NCI-H1436 treated with DMSO at 0.1 percent for 48 hours (cell line): ENCODE measurements at places on chromosomes 3 and 15.

- DNase-seq: no peak
Observed at GRCh38 chr3:54094926-54095325, 27.4 kb upstream of the CACNA2D3 start.

DNA sequence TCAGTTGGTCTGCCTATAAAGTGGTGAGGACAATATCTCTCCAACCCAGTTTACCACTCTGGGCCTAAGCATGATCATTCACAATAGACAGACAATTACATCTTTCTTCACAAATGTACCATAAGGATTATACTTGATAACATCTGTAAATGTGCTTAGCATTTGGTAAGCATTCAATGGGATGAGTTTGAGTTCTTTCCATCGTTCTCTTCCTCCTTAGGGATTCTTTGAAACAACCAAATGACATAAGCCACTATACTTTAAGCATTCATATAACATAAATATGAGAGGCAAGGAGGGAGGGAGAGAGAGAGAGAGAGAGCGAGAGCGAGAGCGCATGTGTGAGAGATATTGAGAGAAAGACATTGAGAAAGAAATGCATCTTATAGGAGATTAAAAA lies 303.3 kb upstream of the CBLB start:
- no peak for DNase-seq

- DNase-seq: no peak
Observed at GRCh38 chr3:72446218-72447058, 401.8 kb downstream of the SHQ1 start.

DNA sequence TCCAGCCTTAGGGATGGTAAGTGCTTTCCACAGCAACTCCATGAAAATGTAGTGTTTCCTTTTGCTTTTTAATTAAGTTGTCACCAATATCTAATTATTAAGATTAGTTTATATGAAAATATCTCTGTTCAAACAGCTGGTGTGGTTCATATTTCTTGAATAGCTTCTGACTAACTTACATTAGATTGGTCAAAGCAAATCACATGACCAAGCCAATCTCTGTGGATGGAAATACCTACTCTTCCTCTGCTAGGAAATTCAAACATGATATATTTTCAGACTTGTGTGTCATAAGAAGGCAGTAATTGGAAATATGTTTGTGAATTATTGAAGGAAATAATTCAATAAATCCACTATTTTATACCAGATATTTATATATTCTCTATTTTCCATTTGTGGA lies 54.6 kb upstream of the CADM2 start:
- no peak for DNase-seq

GRCh38 chr15:58340176-58340575 lies 91.6 kb upstream of the LIPC start:
- DNase-seq: no peak

DNA sequence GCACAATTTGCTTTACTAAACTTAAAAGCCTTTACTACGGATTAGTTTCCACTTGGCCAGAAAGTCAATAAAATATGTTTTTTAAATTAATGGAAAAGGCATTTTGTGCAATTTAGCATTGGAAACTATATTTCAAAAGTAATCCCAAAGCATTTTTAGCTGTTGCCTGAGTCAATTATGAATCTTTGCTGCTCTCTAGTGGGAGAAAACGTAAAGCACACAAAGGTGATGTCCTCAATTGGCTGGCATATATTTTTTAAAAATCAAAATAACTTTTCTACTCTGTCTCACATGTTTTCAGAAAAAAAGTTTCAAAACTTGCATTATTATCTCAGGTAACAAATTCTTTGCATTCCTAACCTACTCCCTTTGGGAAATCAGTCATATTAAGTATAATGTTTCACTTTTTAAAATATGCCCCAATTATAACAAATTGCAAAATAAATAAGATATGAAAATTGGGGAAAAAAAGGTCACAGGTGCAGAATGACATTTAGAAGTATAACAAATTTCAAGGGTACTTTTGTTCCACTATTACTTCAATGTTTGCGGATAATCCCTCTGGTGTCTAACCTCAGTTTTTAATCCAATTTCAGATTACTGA lies 47.2 kb upstream of the TEX55 start:
- no peak for DNase-seq

DNA sequence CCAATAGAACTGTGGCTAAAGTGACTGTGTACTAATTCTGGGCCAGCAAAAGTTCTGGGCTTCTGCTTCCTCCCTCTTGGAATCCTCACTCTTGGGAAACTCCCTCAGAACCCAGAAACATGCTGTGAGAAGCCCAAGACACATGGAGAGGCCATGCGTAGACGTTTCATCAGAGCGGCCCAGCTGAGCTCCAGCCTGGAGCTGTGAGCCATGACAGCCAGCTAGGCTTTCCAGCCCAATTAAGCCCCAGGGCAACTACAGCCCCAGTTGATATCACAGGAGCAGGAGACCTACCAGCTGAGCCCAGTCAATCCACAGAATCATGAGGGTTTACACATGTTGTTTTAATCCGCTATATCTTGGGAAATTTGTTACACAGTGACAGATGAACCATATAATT lies 43.6 kb upstream of the CNOT10 start:
- DNase-seq: no peak

- no peak for DNase-seq
Observed at GRCh38 chr3:168071591-168072322, 24.0 kb downstream of the GOLIM4 start.

DNA sequence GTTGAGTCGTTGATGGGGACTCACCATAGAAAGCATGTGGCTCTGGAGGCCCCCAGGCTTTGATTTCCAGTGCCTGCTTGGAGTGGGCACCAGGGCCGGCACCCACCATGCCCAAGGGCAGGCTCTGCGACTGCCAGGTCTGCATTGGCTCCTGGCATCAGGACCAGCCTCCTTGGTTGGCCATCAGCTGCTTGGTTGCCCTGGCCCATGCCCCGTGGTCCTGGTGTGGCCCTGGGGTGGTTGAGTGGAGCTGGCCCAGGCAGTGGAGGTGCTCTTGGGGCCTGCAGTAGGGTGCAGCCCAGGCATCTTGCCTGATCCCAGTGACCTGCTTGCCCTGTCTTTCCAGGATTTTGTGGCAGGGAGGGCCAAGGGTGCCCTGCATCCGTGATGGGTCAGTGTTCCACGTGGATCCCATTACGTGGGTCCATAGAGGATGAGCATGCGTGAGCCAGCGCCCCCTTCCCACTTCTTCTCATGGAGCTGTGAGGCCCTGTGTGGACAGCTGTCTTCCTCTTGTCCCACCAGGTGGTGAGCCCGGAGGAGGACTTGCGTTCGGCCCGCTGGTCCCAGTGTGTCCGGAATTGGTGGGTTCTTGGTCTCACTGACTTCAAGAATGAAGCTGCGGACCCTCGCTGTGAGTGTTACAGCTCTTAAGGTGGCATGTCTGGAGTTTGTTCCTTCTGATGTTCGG lies 187.0 kb downstream of the UBE3A start:
- no peak for DNase-seq

- DNase-seq: no peak
Observed at GRCh38 chr3:175073219-175073905, 214.2 kb downstream of the NAALADL2 start.

DNA sequence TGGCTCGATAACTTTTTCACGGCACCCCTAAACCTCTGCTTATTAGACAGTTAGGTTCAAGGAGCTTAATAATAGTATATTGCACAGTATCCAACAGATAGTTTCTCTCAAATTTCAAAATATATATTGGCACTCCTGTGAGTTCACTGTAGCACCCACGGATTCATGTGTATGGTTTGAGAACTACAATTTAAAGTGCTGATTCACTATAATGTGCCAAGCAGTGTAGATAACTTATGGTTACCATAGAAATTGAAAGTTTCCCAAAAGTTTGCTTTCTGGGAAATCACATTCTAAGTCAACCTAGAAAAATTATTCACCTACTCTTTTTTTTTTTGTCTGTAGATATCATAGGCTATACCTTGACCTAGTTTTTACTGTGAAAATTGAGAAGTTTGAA lies 86.6 kb downstream of the GAP43 start:
- no peak for DNase-seq

DNA sequence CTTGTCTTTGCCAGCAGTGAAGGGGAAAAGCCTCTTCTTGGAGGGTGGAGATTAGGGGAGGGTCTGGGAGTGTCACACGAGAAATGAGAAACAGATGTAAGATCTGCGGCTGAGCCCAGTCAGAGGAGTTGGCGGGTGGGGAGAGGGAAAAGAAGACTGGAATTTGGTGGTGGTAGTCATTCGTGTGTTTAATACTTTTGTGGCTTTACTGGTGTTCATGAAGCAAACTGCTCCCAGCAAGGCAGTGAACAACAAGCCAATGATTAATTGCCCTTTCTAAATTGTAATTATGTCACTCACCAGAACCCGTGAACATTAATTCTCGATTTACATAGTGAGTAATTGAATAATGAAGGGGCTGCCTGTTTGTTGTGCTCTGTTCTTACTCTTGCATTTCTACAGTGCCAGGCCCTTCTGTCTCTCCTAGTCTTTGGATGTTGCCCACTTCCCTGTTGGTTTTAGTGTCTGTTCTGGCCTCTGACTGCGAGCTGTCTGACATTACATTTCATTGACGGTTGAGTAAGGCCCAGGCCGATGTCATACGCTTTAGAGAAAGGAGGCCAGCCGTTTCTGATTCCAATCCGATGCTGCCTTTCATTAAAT lies 78.0 kb downstream of the CHCHD6 start:
- DNase-seq: no peak

- no peak for DNase-seq
Observed at GRCh38 chr3:115768661-115769060, 145.4 kb downstream of the GAP43 start.

DNA sequence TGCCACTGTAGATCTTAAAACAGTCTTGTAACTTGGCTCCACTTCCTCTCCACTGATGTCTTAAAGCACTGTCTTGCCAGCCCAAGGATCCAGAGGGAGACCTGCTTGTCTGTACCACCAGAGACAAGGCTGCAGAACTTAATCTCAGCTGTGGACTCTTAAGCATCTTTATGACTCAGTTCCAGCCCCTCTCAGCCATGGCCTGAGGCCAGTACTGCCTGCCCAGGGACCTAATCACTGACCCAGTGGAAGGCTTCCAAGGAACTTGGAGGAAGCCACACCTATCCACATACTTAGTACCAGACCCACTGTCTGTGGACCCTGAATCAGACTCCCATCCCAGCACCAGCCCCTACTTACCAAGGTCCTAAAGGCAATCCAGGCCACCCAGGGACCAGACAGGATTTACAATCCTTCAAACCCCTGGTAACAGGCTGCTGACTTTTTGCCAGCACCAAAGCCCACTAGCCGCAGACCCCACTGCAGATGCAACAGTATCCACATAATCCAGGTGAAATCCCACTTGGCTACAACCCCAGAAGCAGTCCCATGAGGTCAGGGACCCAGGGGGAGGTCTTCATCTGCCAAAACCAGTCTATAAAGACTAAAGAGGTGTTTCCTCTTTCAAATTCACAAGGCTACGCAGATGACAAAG lies 41.9 kb upstream of the PRR20G start:
- DNase-seq: no peak

GRCh38 chr3:90132197-90132596 lies 1024.8 kb downstream of the EPHA3 start:
- no peak for DNase-seq

DNA sequence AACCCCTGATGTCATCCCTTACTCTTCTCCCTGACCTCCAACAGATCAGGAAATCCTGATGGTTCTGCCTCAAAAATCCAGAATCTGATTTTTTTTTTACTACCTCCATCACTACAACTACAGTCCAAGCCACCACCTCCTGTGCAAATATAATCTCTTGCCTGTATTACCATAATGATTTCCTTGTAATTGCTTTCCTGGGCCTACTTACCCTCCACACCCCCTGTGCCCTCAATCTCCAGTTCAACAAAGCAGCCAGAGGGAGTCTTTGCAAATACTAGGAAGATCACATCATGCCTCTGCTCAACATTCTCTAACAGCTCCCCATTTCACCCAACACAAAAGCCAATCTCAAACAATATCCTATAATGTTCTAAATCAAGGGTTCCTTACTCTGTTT lies 159.9 kb downstream of the FMN1 start:
- DNase-seq: no peak

- DNase-seq: no peak
Observed at GRCh38 chr3:119673875-119674274, 3.3 kb downstream of the COX17 start.

- no peak for DNase-seq
Observed at GRCh38 chr3:56681984-56682461, 1.0 kb downstream of the TASOR start.

DNA sequence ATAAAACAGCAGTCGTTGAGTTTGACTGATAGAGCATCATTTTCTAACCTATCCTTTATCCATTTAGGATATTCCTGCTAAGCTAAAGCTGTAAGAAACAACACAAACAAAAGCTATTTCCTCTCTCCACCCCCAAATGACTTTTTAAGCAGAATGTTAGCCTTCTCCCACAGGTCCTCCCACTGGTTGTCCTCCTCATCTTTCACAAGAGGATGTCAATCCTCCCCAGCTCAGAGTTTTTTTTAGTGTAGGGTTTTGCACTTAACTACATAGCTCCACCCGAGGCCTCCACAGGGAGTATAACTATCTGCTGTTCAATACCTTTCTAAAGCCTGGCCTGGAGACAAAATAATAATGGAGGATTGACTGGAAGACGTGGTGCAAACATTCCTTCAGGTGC lies 7.8 kb downstream of the SETMAR start:
- no peak for DNase-seq

GRCh38 chr3:21484057-21484827 lies 266.8 kb downstream of the ZNF385D start:
- DNase-seq: no peak

- no peak for DNase-seq
Observed at GRCh38 chr15:65937054-65937453, 67.8 kb downstream of the RAB11A start.

DNA sequence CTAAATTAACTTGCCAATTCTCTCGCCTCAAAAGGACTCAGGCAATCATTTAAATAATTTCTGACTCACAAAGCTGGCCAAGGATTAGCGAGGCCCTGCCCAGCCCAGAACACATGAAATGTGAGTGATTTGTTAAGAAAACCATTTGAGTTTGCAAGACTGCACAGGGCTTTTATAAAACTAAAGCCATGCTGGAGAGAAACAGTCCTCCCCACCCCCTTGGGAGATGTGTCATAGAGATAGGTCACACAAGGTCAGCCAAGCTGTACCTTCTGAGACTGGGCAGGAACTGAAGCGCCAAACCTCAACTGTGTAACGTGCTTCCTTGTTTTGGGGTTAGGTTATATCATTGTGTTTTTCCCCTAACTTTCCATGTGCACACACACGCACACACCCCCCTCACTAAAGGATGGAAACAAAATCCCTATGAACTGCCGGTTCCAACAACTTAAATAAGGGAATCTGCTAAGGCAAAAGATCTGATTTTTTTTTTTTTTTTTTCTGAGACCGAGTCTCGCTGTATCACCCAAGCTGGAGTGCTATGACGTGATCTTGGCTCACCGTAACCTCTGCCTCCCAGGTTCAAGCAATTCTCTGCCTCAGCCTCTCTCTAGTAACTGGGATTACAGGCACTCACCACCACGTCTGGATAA lies 8.1 kb downstream of the SPATA12 start:
- DNase-seq: no peak

DNA sequence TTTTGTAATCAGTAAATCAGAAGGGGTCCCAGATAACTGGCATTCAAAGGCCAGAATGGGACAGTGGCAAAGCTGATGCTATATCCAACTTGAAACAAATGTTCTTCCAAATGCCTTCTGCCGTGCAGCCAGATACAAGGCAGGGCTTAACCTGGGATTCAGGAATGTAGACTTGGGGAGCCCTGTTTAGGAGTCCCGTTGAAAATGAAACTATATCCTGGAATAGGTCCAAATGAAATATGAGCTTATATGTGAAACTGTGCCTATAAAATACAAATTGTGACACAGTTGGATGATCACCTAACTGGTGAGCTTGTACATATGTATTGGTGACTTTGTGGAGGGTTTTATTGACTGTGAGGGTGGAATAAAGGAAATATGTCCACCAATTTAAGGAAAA lies 28.7 kb downstream of the FRMD4B start:
- no peak for DNase-seq

- no peak for DNase-seq
Observed at GRCh38 chr3:33152363-33153360, 38.8 kb downstream of the CRTAP start.
